Activated T-cell treated with anti-CD3 and anti-CD28 coated beads for 48 hours (primary cell): ENCODE measurements at places on chromosomes 12 and 14.

DNA sequence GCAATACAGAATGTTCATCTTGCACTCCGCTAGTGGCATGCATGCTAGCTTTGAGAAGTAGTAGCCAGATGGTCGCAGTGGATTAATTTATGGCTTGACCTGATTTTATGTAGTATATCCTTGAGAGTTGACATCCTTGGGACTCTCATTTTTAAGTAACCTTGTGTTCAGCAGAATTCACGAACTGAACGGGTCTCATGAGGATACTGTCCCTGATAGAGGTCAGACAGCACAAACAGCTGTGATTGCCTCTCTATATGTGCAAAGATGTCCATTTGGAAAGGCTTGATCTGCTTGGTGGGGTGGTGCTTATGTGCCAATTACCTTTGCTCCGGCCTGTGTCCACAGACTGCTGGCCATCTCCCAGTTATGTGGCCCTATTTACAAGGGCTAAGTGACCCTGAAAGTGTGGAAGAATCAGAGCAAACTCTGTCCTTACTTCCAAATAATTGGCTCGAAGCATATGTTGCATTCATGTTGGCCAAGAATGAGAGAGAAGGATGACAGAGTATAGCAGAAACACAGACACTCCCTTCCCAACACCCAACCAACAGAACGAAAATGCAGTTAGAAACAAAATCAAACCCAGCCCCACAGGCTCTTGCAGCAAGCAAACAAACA is 167.1 kb downstream of the CRADD start:
- no peak for DNase-seq

DNA sequence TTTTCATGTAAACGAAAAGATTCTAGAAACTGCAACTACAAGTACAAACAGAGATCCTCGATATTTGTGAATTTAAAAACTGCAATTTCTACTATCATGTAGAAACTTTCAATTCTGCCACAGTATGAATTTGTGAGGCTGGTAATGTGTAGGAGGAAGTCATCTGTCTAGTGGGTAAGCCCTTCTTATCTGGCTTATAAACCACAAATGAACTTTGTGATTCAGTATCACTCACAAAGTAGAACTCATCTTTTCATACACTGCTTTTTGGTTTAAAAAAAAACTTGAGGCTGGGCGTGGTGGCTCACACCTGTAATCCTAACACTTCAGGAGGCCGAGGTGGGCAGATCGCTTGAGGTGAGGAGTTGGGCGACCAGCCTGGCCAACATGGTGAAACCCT is 20.7 kb downstream of the GTF2A1 start:
- DNase-seq = no peak

GRCh38 chr12:48441069-48441468 is 31.3 kb upstream of the ANP32D start:
- no peak for DNase-seq

- no peak for DNase-seq
Observed at GRCh38 chr14:42322531-42323284, 716.0 kb downstream of the LRFN5 start.

DNA sequence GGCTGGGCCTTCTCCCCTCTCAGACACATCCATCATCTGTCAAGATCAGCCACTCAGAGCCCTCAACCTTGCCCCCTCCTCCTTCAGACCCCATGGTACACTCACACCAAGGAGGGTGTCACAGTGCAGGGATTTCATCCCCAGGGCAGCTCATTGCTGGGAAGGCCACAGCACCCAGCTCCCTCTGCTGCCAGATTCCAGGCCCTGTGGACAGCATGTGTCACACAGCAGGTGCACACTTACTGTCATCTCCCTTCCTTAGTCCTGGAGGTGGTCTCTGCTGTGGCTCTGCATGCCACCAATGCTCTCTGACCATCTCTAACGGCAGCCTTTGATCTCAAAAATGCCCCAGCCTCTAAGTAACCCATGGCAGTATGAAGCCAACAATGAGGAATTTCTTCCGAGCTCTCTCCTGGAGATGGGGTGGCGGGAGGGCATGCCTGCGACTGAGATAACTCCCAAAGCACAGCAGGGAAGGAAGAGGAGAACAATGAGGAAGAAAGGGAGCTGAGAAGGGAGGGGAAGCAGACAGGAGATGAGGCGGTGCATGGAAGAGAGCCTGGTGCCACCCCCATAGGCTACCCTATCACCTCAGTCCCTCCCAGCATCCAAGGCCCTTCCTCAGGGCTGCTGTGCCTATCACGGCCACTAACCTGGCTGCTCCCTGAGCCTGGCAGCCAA is 101.0 kb downstream of the SINHCAF start:
- DNase-seq = no peak

DNA sequence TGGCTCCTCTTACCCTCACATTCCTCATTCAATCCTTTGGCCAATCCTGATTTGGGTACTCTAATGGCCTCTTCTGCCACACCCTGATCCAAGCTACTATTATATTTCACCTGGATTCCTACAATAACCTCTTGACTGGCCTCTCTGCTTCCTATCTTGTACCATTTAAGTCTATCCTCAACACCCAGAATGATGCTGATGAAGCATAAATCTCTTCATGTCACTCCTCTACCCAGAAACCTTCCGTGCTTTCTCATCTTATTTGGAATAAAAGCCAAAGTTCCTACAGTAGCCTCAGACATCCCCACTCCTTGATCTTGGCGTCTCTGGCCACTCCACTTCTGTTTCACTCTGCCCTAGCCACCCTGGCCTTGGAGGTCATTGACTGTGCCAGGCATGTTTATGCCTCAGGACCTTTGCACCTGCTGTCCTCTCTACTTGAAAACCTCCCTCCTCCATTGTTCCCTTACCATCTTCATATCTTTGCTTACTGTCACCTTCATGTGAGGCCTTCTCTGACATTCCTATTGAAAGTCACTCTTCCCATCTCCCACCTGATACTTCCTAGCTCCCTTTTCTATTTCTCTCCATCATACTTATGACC is 46.4 kb upstream of the NRXN3 start:
- DNase-seq = no peak

DNA sequence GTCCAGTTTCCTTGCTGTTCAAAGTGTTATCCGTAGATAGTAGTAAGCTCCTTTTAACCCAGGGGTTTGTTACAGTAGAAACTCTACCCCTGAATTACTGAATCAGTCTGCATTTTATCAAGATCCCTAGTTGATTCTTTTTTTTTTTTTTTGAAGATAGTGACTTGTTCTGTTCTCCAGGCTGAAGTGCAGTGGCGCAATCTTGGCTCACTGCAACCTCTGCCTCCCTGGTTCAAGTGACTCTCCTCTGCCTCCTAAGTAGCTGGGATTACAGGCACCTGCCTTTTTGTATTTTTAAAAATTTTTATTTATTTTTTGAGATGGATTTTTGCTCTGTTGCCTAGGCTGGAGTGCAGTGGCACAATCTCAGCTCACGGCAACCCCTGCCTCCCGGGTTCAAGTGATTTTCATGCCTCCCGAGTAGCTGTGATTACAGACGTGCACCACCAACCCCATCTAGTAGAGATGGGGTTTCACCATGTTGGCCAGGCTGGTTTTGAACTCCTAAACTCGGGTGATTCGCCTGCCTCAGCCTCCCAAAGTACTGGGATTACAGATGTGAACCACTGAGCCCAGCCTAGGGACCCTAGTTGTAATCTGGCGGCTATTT is 10.5 kb downstream of the LARP4 start:
- DNase-seq = no peak

GRCh38 chr14:52700701-52701172 is 5.4 kb upstream of the ERO1A start:
- no peak for DNase-seq
